Pancreas (tissue), 10 donors: ENCODE measurements at places on chromosomes 5 and 9.

- H3K27me3 ChIP-seq: no peaks in the 10 kb centered on the region
- no peak overlapping the region for H3K27ac ChIP-seq
- no peaks in the 10 kb centered on the region for H3K4me1 ChIP-seq
- H3K4me3 ChIP-seq: no peak overlapping the region
Measured at GRCh38 chr9:91953718-91954117, 3.7 kb upstream of the ROR2 start.

DNA sequence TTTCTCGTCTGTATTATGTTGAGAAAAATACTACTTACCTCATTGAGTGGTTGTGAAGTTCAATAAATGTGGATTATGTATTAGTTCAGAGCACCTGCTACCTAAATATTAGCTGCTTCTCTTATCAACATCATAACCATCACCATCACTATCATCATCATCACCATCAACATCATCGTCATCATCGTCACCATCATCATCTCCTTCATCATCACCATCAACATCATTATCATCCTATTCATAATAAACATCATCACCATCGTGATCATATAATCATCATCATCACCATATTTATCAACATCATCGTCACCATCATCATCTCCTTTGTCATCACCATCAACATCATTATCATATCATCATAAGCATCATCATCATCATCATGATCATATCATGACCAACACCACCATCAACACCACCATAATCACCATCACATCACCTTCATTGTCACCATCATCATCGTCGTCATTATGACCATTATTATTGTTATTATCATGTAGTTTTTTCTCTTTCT is 181.0 kb upstream of the ADCY2 start:
- H3K4me3 ChIP-seq: no peak overlapping the region
- H3K4me1 ChIP-seq: no peaks in the 10 kb centered on the region
- no peak for DNase-seq
- H3K27ac ChIP-seq: no peak overlapping the region
- H3K36me3 ChIP-seq: no peaks in the 10 kb centered on the region

DNA sequence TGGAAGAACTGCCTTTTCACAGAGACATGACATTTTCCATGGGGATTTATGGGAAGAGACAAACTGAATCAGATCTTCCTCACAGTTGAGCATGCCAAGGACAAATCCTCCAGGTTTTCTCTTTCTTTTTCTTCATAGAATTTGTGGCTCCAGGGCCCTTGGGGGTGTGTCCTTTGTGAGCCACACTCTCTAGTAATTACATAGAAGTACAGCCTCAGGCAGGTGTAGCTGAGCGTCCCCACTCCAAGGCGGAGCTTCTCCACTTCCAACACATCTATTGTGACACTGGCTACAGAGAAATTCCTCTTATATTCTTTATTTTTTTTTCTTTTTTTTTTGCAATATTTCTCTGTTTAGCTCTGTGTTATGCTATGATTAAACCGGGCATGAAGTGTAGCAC is 420.5 kb upstream of the CD180 start:
- H3K4me3 ChIP-seq: no peak overlapping the region
- no peaks in the 10 kb centered on the region for H3K27me3 ChIP-seq
- H3K4me1 ChIP-seq: no peaks in the 10 kb centered on the region
- DNase-seq: no peak
- no peaks in the 10 kb centered on the region for H3K36me3 ChIP-seq
- H3K27ac ChIP-seq: no peak overlapping the region

- H3K27me3 ChIP-seq: no peaks in the 10 kb centered on the region
- H3K27ac ChIP-seq: no peak overlapping the region
- DNase-seq: no peak
- H3K4me1 ChIP-seq: no peaks in the 10 kb centered on the region
- H3K36me3 ChIP-seq: no peaks in the 10 kb centered on the region
- no peak overlapping the region for H3K4me3 ChIP-seq
Measured at GRCh38 chr5:120532835-120533234, 68.7 kb downstream of the PRR16 start.

GRCh38 chr5:14440582-14441431 is 140.8 kb upstream of the OTULINL start:
- H3K27ac ChIP-seq: peak overlapping the region; percentile 37
- DNase-seq: peak; percentile 75
- no peaks in the 10 kb centered on the region for H3K36me3 ChIP-seq
- no peaks in the 10 kb centered on the region for H3K27me3 ChIP-seq
- H3K4me3 ChIP-seq: no peak overlapping the region

- no peak overlapping the region for H3K4me3 ChIP-seq
- no peaks in the 10 kb centered on the region for H3K27me3 ChIP-seq
- H3K36me3 ChIP-seq: no peaks in the 10 kb centered on the region
- peaks cover 52% of the 10 kb centered on the region for H3K4me1 ChIP-seq
Measured at GRCh38 chr5:126368239-126368812, 54.9 kb upstream of the GRAMD2B start.

DNA sequence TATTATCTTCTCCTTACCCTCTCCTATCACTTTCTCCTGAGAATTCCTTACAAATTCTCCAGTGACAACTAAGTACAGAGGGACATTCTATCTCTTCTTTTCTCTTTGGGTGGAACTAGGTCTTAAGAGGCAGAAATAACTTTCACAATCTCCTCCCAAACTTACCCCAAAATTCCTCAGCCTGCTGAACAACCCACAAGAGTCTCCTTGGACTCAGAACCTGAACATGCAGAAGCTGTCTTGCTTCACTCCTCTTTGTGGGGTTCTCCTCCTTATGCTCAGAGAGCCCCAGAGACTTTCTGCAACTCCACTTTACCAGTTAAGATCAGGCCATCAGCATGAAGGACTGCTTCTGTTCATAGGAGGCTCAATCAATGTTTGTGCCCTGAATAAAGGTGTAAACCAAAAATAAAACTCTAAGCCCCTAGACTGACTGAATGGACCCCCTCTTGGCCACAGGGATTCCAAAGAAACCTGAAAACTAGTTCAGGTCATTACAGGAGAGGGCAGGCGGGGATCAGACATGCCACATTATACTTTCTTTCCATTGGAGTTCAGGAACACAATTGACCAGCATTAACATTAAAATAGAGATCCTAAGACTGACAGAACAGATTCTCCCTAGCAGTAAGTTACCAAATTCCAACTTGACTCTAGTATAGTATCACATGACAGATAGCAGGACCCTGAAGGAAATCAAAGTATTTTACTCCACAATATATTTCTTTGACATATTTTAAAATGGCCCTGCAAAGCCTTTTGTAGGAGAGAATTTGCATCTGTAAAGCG is 179.7 kb upstream of the FBXL17 start:
- H3K27me3 ChIP-seq: no peaks in the 10 kb centered on the region
- no peak overlapping the region for H3K4me3 ChIP-seq

GRCh38 chr9:115650768-115651167 is 502.8 kb upstream of the PAPPA start:
- no peak overlapping the region for H3K27ac ChIP-seq
- no peaks in the 10 kb centered on the region for H3K27me3 ChIP-seq
- no peak overlapping the region for H3K4me3 ChIP-seq
- no peaks in the 10 kb centered on the region for H3K4me1 ChIP-seq
- no peak for DNase-seq

GRCh38 chr9:105053209-105053652 is 125.3 kb upstream of the ABCA1 start:
- no peak overlapping the region for H3K27ac ChIP-seq
- H3K27me3 ChIP-seq: no peaks in the 10 kb centered on the region
- DNase-seq: no peak
- no peak overlapping the region for H3K4me3 ChIP-seq
- no peaks in the 10 kb centered on the region for H3K36me3 ChIP-seq

- no peak overlapping the region for H3K27ac ChIP-seq
- no peak for DNase-seq
- no peak overlapping the region for H3K4me3 ChIP-seq
- H3K36me3 ChIP-seq: no peaks in the 10 kb centered on the region
- no peaks in the 10 kb centered on the region for H3K27me3 ChIP-seq
Measured at GRCh38 chr5:58718269-58718978, 135.5 kb downstream of the RAB3C start.

GRCh38 chr5:138159666-138160065 is 18.8 kb downstream of the BRD8 start:
- no peaks in the 10 kb centered on the region for H3K4me1 ChIP-seq
- no peak for DNase-seq
- no peaks in the 10 kb centered on the region for H3K27me3 ChIP-seq
- no peak overlapping the region for H3K27ac ChIP-seq
- peaks cover 54% of the 10 kb centered on the region for H3K36me3 ChIP-seq

- no peaks in the 10 kb centered on the region for H3K4me1 ChIP-seq
- no peak for DNase-seq
- H3K27me3 ChIP-seq: no peaks in the 10 kb centered on the region
- no peak overlapping the region for H3K27ac ChIP-seq
Measured at GRCh38 chr5:159403906-159404681, 73.8 kb upstream of the IL12B start.

DNA sequence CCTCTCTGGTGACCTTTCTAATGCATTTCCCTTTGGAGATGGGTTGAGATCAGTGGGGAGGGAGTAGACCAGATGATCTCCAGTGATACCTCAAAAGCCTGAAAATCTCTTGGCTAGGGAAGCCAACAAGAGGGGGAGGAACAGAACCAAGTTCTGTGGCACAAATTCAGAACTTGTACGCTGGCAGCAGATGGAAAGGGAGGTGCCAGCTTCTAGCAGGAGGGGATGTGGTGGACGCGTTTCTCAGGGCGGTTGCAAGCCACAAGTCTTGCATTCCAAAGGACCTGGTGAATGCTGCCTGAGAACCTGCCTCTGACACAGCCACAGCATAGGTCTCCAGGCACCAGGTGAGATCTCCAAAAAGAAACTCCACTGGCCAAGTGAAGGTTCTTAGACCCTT is 13.4 kb downstream of the SLIT3 start:
- no peak overlapping the region for H3K27ac ChIP-seq
- H3K27me3 ChIP-seq: no peaks in the 10 kb centered on the region
- H3K4me1 ChIP-seq: no peaks in the 10 kb centered on the region
- DNase-seq: no peak
- H3K36me3 ChIP-seq: no peaks in the 10 kb centered on the region
- no peak overlapping the region for H3K4me3 ChIP-seq

GRCh38 chr9:75658301-75658905 is 232.1 kb upstream of the PCSK5 start:
- H3K27me3 ChIP-seq: no peaks in the 10 kb centered on the region
- H3K36me3 ChIP-seq: no peaks in the 10 kb centered on the region
- no peak for DNase-seq
- H3K4me3 ChIP-seq: no peak overlapping the region
- no peak overlapping the region for H3K27ac ChIP-seq
- H3K4me1 ChIP-seq: no peaks in the 10 kb centered on the region

DNA sequence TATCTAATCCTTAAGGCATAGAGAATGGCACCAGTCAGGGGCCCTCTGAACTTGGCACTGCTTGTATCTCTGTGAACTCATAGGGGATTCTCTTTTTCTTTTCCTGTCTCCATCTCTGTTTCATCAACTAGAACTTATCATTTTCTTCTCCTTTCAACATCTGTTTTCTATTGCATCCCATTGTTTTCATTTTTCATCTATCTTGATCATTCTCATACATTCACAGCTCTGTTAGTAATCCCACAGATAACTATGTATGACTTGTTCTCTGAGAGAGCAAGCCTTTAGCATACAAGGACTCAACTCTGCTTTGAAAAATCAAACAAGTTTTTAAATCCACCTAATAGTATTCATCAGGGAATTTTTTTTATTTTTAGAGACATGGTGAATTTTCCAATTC is 264.3 kb downstream of the ARRDC3 start:
- no peaks in the 10 kb centered on the region for H3K27me3 ChIP-seq
- H3K27ac ChIP-seq: peak overlapping the region; percentile 15
- H3K4me3 ChIP-seq: no peak overlapping the region

DNA sequence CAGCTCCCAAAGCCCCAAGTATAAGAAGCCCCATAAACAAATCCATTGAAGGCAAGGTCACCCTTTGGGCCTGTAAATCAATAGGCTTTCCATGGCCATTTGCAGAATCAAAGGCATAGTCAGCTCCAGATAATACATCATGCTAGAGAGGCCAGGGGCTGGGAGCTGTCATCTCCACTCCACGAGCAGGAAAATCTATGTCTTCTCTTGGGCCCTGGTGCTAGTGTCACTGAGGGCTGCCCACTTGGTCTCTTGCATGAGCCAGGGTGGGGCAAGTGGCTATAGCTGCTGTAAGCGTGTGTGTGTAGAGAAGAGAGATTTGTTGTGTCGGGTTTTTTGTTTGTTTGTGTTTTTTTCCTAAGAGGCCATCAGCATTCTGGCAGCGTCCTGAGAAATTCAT is 90.0 kb upstream of the ZNF618 start:
- no peaks in the 10 kb centered on the region for H3K36me3 ChIP-seq
- H3K27me3 ChIP-seq: no peaks in the 10 kb centered on the region
- no peak for DNase-seq
- no peak overlapping the region for H3K4me3 ChIP-seq

DNA sequence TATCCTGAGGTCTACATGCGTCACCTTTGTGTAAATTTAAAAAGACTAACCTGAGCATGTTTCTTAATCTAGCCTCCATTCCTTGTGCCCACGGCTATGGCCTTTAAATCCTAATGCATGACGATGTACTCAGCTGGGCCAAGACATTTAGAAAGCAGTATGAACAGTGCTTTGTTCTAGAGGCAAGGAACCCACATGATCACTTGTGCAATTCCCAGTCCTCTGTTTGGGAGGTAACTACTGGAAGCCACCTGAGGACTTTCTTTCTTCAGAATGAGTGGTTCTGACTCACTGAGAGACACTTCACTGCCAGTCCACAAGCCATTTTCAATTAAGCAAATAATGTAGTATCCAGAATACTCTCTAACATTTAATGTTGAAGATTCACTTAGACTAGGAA is 181.3 kb downstream of the RAB3C start:
- DNase-seq: peak; percentile 11
- no peak overlapping the region for H3K4me3 ChIP-seq
- no peaks in the 10 kb centered on the region for H3K27me3 ChIP-seq
- H3K27ac ChIP-seq: peak overlapping the region; percentile 57
- H3K4me1 ChIP-seq: peaks cover 24% of the 10 kb centered on the region

DNA sequence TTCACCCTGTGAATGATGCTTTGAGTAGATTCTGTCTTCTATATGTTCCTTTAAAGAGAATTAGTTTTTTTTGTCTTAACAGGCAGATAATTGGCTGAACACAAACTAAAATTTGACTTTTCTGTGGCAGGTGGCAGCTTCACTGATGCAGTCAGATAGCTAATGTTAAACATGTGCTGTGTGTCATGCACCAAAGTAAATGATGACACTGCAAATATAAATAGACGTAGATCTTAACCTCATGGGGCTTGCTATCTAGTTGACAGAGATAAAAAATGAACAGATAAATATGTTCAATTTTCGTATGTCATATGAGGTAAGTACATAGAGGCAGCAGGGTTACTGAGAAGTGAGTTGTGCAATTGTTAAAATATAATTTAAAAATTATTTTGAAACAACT is 82.7 kb downstream of the PARP8 start:
- no peak for DNase-seq
- peaks cover 14% of the 10 kb centered on the region for H3K4me1 ChIP-seq
- no peaks in the 10 kb centered on the region for H3K27me3 ChIP-seq
- H3K4me3 ChIP-seq: no peak overlapping the region
- no peak overlapping the region for H3K27ac ChIP-seq

- H3K27ac ChIP-seq: no peak overlapping the region
- DNase-seq: no peak
- no peaks in the 10 kb centered on the region for H3K36me3 ChIP-seq
- no peaks in the 10 kb centered on the region for H3K4me1 ChIP-seq
- H3K4me3 ChIP-seq: no peak overlapping the region
Measured at GRCh38 chr9:88746029-88746742, 211.2 kb downstream of the NXNL2 start.
